ENCODE measurements at places on chromosomes 1 and 21.

GRCh38 chr1:230958370-230958769 lies 20.3 kb downstream of the TTC13 start:
- no peak for DNase-seq

- no peak for DNase-seq
These were observed 157.0 kb upstream of the CACNA1E start for GRCh38 chr1:181326348-181326747.

- DNase-seq: no peak
These were observed 58.1 kb downstream of the NME7 start for GRCh38 chr1:169309178-169310166.

- no peak for DNase-seq
These were observed 24.7 kb downstream of the SLC35A3 start for GRCh38 chr1:99994496-99994895.

GRCh38 chr1:162667381-162668080 lies 35.3 kb downstream of the DDR2 start:
- DNase-seq: no peak

DNA sequence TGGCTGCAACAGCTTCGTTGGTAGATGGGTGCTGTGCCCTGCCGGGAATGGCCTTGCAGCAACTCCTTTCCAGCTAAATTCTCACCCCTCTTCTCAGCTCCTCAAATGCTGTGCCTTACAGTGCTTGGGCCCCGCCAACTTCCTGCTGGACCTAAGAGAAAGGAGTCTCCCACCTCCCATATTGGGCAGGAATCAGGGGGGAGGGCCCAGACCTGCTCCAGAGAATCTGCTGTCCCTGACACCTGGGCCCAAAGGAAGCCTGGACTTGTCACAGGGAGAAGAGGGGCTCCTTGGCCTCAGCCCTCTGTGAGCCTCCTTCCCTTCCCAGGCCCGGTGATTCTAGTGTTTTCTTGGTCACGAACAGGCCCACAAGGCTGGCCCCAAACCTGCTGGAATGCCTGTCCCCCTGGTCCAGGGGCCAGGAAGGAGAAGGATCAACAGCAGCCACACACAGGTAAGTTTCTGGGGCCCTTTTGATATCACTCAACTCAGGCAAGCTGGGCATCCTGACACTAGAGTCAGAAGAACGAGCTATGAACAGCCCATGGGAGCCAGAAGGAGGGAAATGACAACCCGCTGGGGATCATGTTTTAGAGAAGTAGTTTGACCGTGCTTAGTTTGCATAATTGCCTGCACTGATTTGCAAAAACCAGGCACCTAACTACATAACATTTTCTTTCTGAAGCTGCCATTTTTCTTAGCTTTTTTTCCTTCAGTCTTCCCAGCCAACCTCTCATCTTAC lies 86.2 kb downstream of the CD247 start:
- DNase-seq: no peak

DNA sequence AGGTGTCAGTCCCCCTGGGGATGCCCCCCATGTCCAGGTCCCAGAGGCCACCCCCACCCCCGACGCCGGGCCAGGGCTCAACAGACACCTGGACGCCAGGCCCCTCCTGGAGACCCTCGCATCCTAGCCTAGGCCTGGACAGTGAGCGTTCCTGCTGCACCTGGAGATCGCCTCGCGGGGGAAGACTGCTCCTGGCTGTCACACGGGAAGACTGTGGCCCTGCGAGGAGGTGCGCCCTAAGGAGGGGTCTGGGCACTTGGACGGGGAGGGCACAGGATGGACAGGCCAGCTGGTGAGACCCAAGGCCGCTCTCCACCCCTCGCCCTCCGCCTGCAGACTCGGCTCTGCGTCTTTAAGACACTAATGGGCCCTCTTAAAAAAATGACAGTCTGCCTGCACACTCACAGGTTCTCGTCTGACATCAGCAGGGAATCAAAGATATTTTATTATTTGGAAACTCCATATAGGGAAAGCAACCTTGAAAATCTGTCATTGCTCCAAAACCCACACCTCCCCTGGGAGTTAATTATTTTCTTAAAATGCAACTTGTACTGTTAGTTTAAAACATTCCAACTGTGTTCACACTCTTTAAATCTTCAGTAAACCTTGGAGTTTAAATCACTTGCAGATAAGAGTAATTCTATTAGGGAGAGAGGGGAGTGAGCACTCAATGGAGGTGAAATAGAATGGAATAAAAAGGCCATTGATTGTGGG lies 45.6 kb upstream of the ACTRT2 start:
- no peak for DNase-seq

GRCh38 chr1:167052389-167052788 lies 37.8 kb downstream of the GPA33 start:
- no peak for DNase-seq

DNA sequence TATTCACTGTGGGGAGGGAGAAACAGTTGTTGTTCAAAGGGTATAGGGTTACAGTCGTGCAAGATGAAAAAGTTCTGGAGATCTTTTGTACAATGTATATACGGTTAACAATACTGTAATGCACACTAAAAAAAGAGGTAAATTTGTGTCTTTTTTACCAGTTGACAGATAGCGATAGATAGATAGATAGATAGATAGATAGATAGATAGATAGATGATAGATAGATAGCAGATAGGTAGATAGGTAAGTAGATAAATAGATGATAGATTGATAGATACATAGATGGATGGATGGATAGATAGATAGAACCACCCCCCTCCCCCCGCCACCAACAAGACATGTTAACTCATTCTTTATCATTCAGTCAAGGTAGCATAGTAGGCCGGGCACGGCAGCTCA lies 10.2 kb downstream of the S100A16 start:
- DNase-seq: no peak

DNA sequence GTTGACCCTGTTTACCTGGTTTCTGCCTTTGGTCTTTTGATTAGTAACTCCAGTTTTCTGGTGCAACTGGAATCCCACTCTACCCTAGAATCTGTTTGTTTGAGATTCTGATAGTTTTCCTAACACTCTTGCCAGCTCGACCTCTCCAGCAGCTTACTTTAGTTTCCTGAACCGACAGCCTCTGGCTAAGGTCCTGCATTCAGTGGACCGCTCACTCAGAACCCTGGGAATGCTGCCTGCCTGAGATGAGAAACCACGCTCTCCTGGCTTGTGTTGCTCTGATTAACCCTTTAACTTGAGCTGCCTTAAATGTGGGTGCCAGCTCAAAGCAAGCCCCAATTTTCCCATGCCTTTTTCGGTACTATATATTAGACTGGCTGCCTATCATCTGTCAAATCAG lies 45.3 kb upstream of the SIPA1L2 start:
- no peak for DNase-seq

GRCh38 chr1:166282391-166283137 lies 115.8 kb upstream of the FAM78B start:
- DNase-seq: no peak

DNA sequence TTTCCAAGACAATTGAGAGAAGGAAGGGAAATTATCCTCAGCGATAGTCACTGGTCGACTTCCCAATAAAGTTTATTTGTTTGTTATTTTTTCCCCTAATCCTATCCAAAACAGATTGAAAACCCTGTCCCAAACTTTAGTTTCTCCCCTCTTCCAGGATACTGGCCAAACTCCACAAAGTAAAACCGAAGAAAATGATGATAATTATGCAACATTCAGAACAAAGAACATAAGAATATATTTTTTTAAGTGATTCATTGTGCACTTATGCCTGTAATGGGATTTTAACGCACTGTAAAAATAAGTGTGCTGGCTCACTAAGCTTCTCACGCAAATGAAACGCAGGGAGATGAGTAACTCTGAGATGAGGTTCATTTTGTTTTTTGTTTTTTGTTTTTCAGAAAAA lies 6.0 kb downstream of the GLIS1 start:
- no peak for DNase-seq

- no peak for DNase-seq
These were observed 602.9 kb upstream of the CAMK1G start for GRCh38 chr1:208980605-208981004.

DNA sequence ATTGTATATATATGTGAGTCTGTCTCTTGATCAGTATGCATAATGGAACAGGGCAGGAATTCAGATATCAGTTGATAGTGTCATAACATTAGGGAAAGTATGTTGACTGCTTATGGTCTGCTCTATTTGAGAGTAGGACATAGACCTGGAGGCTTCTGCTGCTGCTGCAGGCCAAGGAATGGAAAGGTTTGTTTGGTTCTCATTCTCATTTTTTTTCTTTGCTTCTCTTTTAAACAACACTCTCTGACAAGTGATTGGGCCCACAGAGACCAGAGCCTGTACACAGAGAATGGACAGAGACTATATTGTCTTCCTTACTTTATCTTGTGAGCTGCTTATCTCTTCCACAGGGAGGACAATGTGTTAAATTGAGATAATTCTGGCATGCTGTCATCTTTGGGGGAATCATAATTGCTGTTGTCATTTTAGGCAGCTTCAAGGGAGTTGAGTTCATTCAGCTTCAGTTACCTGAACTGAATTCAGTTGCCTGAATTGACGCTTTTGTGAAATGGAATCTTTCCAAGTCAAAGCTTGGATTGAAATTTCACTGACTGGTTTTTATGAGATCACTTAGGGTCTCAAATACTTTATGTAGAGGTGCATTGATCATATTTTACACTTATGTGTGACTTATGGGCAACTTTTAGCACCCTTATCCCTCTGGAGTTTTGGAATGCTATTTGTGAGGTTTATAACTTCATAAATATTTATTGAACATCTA lies 16.9 kb downstream of the CAP1 start:
- DNase-seq: no peak

DNA sequence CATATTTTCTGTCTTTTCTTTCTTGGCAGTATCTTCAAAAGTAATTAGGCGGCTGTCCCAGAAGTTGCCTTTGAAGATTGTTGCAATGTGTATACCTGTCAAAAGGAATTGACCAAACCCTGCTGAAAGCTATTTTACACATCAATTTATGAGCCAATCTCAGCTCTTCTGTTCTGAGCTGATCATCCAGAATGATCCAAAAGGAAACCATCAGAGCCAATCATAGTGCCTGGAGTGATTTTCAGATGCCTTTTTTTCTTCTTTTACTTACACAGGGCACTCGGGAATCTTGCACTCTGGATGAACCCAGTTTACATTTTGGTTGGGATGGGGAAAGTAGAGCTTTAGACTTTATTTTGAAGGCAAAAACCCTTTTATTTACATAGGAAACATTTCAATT lies 21.8 kb upstream of the APOBEC4 start:
- DNase-seq: no peak

GRCh38 chr1:39894884-39895495 lies 6.7 kb downstream of the MYCL start:
- DNase-seq: no peak

DNA sequence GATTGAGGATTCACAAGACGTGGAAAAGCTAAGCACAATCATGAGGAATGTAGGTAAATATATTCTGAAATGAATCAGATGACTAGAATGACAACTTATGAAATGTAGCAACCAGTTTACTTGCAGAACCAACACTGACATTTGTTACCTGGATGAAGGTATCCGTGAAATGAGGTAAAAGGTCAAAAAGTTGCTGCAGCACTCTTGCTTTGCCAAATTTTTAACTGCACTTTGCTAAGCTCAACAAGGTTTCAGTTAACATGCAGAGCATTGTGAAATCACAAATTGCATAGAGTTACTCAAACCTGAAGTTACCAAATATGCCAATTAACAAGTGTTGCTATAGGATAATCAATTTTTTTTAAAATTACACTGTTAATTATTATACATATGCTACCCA lies 1280.1 kb downstream of the KCNT2 start:
- DNase-seq: no peak

- no peak for DNase-seq
These were observed 18.4 kb upstream of the INPP5B start for GRCh38 chr1:37965301-37965700.

DNA sequence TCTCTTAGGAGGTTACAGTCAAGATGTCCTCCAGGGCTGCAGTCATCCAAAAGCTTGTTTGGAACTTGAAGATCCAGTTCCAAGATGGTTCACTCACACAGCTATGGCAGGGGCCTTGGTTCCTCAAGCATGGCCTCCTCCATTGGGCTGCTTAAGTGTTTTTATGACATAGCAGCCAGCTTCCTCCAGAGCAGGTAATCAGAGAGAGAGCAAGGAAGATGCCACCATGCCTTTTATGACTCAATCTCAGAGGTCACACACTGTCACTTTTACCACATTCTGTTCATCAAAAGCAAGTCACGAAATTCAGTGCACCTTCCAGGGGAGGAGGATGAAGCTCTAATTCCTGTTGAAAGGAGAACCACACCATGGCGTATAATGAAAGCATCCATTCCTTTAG lies 17.1 kb downstream of the ELAPOR1 start:
- DNase-seq: no peak

- no peak for DNase-seq
These were observed 3.0 kb downstream of the TFF2 start for GRCh38 chr21:42347601-42348327.

Data from SW 1271 (cell line).